ENCODE measurements at places on chromosomes 12 and 14.

GRCh38 chr12:30939234-30939633 is 12.7 kb downstream of the TSPAN11 start:
- no peak for DNase-seq

- DNase-seq: no peak
These were observed 103.7 kb downstream of the BCL11B start for GRCh38 chr14:99168330-99168729.

GRCh38 chr12:93862424-93862823 is 185.2 kb downstream of the CRADD start:
- no peak for DNase-seq

- DNase-seq: no peak
These were observed 279.7 kb downstream of the ZFP36L1 start for GRCh38 chr14:68513137-68513536.

DNA sequence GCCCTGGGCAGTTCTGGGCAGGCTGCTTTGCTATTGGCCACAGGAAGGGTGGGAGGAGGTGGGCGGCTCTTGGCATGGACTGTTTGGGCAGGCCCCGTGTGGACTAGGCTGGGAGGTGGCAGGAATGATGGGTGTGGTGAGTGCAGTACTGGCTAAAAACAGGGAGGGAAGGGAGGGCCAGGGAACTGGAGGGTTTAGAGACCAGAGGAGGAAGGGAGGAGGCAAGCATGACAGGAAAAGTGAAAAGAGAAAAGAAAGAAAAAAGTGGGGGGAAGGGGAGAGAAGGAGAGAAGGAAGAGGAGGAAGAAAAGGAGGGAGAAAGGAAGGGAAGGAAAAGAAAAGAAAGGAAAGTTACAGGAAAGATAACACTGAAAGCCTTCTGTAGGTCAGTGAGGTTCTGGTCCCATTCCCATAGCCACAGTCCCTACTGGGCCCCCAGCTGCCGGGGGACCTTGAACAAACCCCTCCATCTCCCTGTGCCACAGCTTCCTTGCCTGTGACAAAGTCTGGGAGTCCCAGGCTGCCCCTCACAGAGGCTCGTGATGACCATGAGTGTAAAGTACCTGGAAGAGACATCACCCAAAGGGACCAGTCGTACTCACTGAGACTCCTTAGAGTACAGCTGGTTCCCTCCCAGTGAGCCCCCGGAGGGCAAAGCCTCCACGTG is 1.1 kb upstream of the C14orf132 start:
- peak; percentile 50 for DNase-seq

DNA sequence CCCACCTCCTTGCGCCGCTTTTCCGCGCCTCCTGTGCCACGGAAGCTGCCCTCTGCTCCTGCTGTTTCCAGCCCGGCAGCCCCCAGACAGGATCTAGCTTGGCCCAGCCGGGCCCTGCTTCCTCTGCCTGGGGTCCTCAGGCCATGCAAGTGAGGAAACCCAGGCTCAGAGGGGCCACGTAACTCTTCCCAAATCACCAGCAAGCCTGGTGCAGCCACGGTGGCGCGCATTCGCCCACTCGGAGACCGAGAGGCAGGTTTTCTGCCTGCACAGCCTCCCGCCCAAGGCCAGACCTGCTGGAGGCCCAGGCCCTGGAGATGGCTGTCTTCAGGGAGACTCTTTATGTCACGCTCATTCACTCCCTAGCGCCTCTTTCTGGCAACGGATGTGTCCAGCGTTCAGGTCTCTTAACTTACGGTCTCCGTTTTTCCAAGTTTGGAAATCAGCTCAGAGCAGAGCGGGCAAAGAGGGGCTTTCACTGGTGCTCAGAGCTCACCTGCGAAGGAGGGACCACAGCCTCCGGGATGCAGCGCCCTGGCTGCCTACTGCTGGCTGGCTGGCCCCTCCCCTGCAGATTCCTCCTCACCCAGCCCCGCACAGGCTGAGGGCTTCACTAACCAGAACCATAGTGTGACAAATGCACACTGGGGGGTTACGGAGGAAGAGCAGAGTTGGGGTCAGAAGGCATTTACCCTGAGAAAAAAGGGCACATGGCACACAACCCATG is 20.6 kb upstream of the CEP170B start:
- no peak for DNase-seq

GRCh38 chr12:57234571-57235016 is 5.1 kb downstream of the SHMT2 start:
- no peak for DNase-seq

DNA sequence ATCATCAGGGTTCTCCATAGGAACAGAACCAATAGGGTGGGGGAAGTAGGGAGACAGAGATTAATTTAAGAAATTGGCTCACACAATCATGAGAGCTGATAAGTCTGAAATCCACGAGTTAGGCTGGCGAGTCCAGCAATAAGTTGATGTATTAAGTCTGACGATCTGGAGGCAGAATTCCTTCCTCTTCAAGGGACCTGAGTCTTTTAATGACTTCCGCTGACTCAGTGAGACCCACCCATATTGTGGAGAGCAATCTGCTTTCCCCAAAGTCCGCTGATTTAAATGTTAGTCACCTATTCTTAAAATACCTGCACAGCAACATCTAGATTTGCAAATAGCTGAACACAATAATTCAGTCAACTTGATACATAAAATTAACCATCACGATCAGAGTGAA is 97.8 kb downstream of the SPTSSA start:
- no peak for DNase-seq

GRCh38 chr12:57899010-57899662 is 42.2 kb upstream of the ATP23 start:
- DNase-seq: no peak

DNA sequence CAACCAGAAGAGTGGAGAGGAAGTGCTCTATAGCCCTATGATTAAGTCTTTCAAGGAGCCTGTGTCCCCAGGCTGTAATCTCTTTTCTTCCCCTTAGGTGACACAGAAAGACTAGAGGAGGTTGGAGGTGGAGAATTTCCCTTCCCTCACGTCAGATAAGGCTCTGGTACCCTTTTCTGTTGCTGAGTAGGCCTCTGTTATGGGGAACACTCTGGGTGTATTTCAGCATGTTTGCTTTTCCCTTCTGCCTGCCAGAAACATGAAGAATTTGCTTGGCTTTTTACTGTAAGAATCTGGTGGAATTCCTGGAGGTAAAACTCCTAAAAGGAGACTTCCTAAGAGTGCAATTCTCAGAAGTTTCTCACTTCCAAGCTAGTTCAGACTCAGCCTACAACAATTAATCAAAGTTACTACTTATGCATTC is 58.3 kb downstream of the SIX1 start:
- no peak for DNase-seq

GRCh38 chr12:3571724-3572123 is 80.7 kb downstream of the PRMT8 start:
- DNase-seq: no peak

Data from HEK293T (cell line).